ENCODE measurements at places on chromosomes 1 and 21.

DNA sequence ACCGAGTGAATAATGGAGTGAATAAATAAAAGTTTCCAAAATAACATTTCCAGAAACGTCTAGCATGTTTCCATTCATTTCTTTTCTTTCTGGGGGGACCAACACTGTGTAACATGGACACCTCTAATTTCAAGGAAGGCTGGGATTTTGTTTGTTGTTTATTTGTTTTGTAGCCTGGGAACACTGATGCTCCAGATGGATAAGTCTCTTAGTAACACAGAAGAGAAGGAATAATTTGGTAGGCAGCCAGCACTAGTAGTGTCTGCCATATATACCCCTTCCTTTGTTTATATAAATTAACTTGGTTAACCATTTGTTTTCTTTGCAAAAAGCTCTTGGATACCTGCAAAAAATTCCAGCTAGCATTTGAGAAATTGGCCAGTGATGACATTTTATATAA, 411.4 kb upstream of the DEPDC1 start:
- DNase-seq, result no peak

GRCh38 chr1:168603501-168604110, 27.2 kb downstream of the XCL1 start:
- peak; percentile 3 for DNase-seq

DNA sequence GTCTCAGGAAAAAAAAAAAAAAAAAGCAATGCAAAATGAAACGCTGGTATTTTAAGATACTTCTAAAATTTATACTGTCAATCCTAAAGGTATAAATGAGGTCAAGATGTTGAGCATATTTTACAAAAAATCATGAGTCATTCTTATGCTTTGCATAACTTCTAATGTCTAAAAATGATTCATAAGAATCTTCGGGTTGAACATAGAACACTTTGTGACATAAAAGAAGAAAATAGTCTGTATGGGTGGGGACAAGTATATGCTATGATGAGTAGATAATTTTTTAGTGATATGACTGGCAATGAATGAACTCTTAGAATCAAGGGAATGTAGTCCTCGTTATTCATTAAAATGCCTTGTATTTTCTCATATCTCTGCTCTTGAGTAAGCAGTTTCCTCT, 416.9 kb upstream of the USP24 start:
- no peak for DNase-seq

DNA sequence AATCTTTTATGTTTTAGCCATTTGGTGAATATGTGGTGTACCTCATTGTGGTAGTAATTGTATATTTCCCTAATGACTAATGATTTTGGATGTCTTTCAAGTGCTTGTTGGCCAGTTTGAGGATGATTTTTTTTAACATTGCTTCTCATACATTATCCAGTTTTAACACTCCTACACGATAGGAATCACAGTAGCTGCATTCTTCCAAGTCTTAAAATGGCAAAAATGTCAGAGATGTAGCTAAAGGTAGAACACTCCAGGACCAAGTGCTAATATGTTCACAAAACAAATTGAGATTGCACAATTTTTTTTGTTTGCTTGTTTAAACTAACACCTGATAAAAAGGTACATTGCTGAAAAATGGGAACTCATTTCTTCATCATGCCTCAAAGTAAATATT, 11.7 kb downstream of the USP25 start:
- no peak for DNase-seq

DNA sequence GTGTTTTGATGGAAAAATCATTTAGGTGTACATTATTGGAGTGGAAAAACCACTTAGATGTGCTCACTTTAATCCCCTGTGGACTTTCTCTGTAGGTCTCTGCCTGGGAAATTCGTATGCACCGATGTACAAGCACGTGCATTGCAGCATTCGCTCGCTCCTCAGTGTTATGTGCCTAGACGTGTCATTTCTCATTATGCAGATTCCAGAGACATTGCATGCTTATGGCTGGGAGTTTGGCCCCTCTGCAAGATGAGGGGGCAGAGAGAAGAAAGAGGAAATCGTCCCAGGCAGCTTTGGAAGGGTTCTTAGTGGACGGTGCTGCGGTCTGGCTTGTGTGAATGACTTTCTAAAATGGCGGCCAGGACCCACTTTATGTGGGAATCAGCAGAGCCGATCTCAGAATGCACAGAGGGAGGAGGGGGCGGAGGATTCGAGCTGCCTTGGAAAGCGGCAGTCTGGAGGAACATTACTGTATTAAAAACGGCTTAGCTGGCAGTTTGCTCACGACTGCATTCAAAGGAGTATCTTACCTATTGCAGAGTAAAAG, 2.3 kb downstream of the SPEN start:
- DNase-seq, result no peak

DNA sequence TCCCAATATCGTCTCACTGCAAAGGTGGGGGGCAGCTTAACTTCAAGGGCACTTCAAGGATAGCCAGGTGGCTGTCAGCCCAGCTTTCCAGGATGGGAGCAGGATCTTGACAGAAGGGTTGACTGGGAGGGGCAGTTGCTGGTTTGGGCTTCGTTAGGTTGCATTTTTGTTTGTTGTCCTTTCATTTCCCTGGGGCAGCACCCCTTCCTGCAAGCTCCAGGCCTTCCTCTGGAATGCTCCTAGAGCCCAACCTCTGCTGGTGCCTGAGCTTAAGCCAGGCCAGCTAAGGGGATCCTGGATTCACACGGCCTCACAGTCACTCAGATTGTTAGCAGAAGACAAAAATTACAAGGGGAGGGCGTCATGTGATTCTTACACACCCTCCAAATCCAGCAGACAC, 4.1 kb upstream of the OLIG2 start:
- no peak for DNase-seq

GRCh38 chr1:82263396-82263795, 462.7 kb downstream of the ADGRL2 start:
- DNase-seq, result no peak

- DNase-seq, result no peak
Measured at GRCh38 chr1:94105581-94105952, 15.4 kb downstream of the ABCA4 start.

DNA sequence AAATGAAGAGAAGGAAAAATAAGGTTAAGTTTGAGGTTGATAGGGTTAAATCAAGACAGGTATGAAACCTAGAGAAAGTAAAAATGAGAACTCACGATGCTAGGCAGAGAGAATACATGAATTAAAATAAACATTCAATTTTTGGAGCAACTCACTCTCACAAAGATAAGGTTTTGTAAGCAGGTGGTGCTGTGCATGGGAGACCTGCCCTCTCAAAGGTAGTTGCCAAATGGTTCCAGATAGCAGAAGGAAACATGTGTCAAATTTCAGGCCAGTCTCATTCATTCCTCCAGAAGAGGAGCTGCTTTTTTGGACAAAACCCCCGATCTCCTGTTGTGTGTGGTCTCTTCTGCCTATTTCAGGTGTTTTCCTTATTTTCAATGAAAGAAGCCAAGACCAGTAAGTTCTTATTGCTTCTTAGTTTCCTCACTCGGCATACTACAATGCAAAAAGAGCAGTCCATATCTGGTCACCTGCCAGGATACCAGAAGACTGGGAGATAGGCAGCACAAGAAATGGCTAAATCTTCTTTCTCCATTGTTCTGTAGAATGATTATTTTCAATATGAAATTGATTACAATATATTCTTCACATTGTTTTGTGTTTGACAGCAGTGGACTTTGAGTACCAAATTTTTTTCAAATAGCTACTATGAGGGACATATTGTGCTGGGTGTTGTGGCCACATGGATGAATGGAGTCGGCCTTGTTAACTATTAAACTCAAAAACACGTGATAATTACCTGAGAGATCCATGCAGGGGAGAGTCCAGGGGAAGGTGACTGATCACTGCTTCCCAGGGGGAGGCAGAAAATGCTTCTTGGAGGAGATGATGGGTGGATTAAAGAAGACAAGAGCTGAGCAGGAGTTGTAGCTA, 3.6 kb downstream of the CR1L start:
- no peak for DNase-seq

GRCh38 chr1:231065510-231066241, 25.6 kb upstream of the FAM89A start:
- no peak for DNase-seq

DNA sequence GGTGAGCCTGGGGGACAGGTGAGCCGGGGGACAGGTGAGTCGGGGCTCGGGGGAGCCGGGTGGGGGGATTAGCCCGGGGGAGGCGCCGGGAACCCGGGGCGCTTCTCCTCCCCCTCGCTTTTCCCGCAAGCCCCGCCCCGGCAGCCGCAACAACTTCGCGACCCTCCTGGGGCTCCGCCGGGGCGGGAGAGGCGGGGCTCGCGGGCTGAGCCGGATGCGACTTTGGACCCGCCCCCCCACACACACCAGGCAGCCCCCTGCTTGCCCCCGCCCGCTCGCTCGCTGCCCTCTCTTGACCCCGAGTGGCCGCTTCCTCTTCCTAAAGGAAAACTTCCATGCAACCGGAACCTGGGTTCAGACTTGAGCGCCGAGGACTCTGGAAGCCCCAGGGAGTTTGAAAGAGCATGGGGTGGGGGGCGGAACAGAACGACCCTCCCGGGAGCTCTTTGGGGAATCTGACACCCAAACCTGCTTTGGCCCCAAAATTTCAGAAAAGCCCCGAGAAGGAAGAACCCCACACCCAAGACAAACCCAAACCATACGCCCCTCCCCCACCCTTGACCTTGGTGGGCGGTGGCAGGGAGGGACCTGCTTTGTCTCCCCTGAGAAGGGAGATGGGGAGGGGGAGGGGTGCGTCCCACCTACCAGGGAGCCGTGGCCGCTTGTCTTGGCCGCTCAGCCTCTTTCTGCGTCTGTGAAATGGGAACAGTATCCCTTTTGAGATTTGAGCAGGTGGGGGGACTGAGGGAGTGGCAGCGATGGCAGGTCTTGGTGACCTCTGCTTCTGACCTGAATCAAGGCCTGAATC, 550 bp downstream of the ARHGEF16 start:
- no peak for DNase-seq

DNA sequence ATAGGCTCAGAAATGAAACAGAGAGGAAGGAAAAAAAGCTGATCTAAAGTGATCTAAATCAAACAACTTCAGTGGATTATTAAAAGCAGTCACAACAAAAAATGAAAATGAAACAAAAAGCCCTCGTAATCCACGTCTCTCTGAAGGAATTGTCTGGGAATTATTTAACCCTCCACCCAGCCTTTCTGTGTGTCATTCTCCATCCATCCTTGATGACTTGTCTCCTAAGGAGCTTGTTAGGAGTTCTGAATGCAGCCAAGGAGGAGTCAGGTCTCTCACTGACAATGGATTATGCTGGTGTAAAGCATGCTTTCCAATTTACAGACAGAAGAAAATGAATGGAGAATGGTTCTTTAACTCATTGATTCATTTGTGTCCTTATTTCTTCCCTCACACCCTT, 359.3 kb upstream of the RUNX1 start:
- DNase-seq, result no peak

All from T1000 (cell line).